ENCODE measurements at places on chromosomes 11 and 22.

- no peak for DNase-seq
Measured at GRCh38 chr11:131626788-131627187, 256.4 kb downstream of the NTM start.

GRCh38 chr11:117045196-117045595, 53.0 kb downstream of the SIK3 start:
- peak; percentile 47 for DNase-seq

- DNase-seq = no peak
Measured at GRCh38 chr11:133383689-133384088, 148.6 kb downstream of the OPCML start.

DNA sequence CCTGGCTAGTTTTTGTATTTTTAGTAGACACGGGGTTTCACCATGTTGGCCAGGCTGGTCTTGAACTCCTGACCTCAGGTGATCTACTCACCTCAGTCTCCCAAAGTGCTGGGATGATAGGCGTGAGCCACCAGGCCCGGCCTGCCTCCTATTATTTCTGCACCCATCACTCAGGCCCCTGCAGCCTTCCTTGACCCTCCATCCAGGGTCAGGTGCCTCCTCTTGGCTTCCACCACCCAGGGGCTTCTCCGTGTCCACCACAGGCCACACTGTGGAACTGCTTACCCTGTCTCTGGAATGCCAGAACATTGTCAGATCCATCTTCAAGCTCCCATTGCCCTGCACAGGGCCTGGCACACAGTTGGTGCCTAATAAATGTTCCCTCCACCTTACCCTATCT, 75.4 kb upstream of the RTL6 start:
- DNase-seq = no peak

DNA sequence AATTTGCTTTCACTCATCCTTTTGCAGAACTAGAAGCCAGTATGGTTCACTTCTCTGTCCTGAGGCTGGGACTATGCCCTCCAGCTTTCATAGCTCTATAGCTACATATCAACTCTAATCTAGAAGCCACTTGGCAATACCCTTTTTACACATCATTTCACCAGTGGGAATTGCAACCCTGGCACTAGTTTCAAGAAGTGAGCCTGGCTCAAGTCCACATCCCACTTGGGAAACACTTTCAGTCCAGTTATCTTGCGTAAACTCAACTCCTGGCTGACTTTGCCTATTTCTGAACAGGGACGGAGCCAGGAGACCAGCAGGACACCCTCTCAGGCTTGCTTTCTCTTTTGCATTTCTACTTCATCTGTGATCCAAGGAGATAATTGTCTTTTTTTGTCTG, 19.9 kb upstream of the FAT3 start:
- no peak for DNase-seq

DNA sequence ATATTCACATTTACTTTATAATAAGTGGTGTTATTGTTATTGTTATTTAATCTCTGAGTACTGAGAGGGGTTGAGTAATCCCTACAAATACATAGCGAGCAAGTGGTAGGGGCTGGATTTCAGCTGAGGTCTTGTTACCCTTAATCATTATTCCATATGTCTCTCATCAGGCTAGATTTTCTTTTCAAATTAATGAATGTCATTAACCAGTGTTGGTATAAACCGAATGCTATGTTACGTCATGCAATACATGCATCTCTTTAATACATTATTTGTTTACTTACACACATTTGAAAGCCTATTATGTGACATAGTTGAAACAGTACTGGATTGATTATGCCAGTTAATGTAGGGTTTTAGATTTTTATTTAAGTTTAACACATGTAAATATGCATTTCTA, 18.9 kb downstream of the PDGFD start:
- no peak for DNase-seq

GRCh38 chr11:119000906-119001305, 3.0 kb downstream of the CENATAC start:
- no peak for DNase-seq

- no peak for DNase-seq
Measured at GRCh38 chr11:84871116-84871515, 756.0 kb downstream of the DLG2 start.

GRCh38 chr11:111339758-111340388, 39.2 kb downstream of the POU2AF1 start:
- no peak for DNase-seq

DNA sequence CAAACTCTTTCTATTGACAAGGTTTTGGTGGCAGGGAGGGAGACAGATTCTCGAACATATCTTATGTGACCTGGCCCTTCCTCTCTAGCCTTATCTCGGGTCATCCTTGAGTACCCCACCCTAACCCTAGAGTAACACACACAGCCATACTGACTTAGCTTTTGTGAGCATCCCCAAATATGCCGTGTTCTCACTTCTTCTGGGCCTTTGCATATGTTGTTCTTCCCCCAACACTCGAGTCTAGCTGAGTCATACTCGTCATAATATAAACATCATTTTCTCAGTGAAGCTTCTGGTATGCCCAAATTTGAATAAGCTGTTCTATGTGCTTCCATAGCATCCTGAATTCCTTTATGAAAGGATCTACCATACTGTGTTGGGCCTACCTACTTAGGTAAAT, 8.0 kb downstream of the TTC17 start:
- peak; percentile 26 for DNase-seq

GRCh38 chr22:21994881-21995444, 12.4 kb upstream of the TOP3B start:
- no peak for DNase-seq

- DNase-seq = peak; percentile 26
Measured at GRCh38 chr22:41446057-41446501, 522 bp downstream of the TOB2 start.

All from MCF 10A (cell line).